Mononuclear cell (primary cell): ENCODE measurements at places on chromosomes 1 and 21. TPM values are rescaled to one million over a fixed set of nuclear protein-coding genes. Genes with fewer than 3 reads are reported as not detected.

Gene PER3
- total RNA-seq = 7.3 TPM

Gene XCL1
- 1.7 TPM for total RNA-seq

Gene MPL
- total RNA-seq = 2.3 TPM

Gene NHLH1
- not detected for total RNA-seq

Gene CFAP57
- 0.10 TPM for total RNA-seq

Gene OR2M3
- not detected for total RNA-seq

Gene MXRA8
- 1.6 TPM for total RNA-seq

Gene F5
- 13.9 TPM for total RNA-seq

Gene GBP2
- 161 TPM for total RNA-seq

Gene C1QC
- 0.52 TPM for total RNA-seq

Gene KIF21B
- total RNA-seq = 41.1 TPM

Gene TEX38
- not detected for total RNA-seq

Gene S100A16
- total RNA-seq = not detected

Gene ZFP69B
- 2.9 TPM for total RNA-seq

Gene SPRR3
- not detected for total RNA-seq

Gene AMY2A
- not detected for total RNA-seq

Gene S100A9
- total RNA-seq = 5,352 TPM

Gene G0S2
- 1,987 TPM for total RNA-seq

Gene LCE2B
- total RNA-seq = not detected

Gene RAP1GAP
- 0.10 TPM for total RNA-seq

Gene KRTAP19-3
- total RNA-seq = not detected

Gene ZNF593OS
- total RNA-seq = not detected

Gene EVA1C
- 4.9 TPM for total RNA-seq

Gene PPM1J
- total RNA-seq = 0.63 TPM

Gene ZNF695
- total RNA-seq = 0.52 TPM

Gene SHISAL2A
- 13.1 TPM for total RNA-seq

Gene RGS18
- total RNA-seq = 263 TPM

Gene ASTN1
- total RNA-seq = not detected

Gene TEDDM1
- total RNA-seq = not detected

Gene NPHS2
- not detected for total RNA-seq

Gene CHI3L2
- total RNA-seq = 12.9 TPM

Gene HTR1D
- total RNA-seq = not detected

Gene CCDC30
- 2.3 TPM for total RNA-seq

Gene SLC25A34
- 1.0 TPM for total RNA-seq

Gene SLAMF8
- 0.84 TPM for total RNA-seq

Gene CNKSR1
- 0.42 TPM for total RNA-seq

Gene RIMS3
- 0.84 TPM for total RNA-seq

Gene CR1L
- total RNA-seq = 0.21 TPM

Gene PRAMEF5
- total RNA-seq = not detected

Gene DIPK1A
- total RNA-seq = 6.8 TPM

Gene ST6GALNAC5
- total RNA-seq = not detected

Gene SPRR2B
- not detected for total RNA-seq

Gene SYT14
- under 0.01 TPM for total RNA-seq

Gene CHD1L
- total RNA-seq = 22.6 TPM

Gene RNF186
- not detected for total RNA-seq

Gene CFHR1
- total RNA-seq = not detected

Gene PODN
- 0.63 TPM for total RNA-seq

Gene ATAD3C
- total RNA-seq = 0.63 TPM

Gene CFAP298
- total RNA-seq = 3.3 TPM

Gene FCRL6
- 15.2 TPM for total RNA-seq

Gene PADI1
- total RNA-seq = not detected
